ENCODE measurements at places on chromosomes 16 and 17.
A peak's percentile ranks its signal among the peaks of the same experiment; 100 is the strongest.

- no peak for DNase-seq
These were observed 10.4 kb upstream of the HOXB13 start for GRCh38 chr17:48738803-48739526.

DNA sequence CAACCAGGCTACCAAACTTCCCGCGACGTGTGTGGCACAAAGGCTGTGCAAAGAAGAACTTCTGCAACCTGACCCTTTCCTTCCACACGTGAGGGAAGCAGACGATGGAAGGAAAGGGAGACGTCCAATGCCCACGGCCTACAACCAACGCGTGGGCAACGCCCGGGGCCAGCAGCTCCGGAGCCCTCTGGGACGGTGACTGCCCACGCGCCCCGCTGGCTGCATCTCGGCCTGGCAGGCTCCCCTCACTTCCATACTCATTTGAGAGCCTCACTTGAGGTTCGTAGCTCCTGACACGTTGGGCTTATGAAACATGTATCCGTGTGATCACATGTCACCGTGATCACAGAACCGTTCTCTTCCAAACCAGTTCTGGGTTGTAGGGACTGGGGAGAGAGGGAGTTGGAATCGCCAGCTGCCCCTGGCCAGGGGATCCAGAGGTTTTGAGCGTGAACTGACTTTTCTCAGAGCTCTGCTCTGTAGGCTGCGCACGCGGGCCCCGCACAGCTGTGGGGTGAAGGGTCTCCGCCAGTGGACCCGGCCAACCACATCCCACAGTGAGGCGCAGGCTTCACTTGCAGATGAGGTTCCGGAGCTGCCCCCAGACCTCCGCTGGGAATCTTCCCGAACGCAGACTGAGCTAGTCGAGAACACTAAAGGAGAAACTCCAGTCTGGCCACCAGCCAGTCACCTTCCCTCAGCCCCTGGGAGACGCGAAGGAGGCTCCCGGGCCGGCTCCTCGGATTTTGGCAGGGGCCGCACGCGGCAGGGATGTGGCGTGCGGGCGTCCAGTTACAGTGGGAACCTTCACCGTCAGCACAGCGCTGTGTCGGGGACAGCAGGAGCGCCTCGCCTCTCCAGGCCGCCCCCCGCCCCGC, 1.0 kb downstream of the LMF1 start:
- no peak for DNase-seq

DNA sequence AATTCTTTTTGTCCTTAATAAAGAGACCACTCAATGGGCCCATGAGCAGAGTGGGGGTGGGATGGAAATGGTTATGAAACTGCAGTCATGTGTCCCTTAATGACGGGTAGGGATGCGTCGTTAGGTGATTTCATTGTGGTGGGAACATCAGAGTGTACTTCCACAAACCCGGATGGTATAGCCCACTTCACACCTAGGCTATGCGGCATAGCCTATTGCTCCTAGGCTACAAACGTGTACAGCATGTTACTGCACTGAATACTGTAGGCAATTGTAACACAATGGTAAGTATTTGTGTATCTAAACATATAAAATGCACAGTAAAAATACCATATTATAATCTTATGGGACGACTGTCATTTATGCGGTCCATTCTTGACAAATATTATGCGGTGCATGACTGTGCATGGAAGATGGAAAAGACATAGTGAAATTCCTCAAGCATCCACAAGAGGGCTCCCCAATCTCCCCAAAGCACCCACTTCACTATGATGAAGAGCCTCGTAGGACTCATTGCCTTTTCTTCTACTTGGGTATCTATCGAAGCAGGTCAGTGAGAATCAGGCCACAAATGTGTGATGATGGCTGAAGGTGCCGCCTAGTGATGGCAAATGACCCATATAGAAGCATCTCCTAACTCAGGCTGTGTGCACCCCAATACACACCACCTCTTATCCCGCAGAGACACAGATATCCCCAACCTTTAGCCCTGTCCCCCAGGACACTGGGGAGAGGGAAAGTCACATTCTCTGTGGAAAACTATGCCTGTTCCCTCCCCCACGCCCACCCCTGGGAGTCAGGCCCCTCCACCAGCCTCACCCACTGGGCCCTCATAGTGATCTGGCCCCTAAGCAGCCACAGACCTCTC, 43.5 kb downstream of the TBX21 start:
- no peak for DNase-seq

DNA sequence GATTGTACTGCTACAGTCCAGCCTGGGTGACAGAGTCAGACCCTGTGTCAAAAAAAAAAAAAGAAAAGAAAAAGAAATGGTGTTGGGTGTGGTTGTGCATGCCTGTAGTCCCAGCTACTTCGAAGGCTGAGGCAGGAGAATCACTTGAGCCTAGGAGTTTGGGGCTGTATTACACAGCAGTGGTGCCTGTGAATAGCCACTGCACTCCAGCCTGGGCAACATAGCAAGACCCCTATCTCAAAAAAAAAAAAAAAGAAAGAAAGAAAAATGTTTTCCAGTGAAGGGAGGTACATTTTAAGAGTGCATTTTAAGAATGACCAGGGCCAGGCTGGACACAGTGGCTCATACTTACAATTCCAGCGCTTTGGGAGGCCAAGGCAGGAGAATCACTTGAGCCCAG, 6.3 kb downstream of the ARL2BP start:
- no peak for DNase-seq

GRCh38 chr16:14186007-14186794, 115.1 kb downstream of the MRTFB start:
- no peak for DNase-seq

DNA sequence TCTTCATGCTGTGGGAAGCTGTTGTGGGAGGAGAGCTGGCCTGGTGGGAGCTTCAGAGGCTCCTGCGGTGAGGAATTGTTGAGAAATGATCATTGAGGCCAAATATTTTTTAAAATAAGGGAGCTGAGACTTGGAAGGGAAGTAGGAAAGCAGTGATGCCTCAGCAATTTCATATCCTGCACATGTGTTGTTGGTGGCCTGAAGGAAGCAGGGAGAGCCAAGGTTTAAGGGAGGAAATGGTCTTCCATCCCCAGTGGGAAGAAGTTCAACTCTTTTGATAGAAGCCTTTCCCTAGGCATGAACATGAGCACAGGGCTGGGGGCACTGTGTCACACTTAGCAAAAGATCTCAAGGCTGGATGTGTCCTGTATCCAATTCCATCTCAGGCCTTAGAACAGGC, at the start of gene CCL14:
Gene CCL14 (minus strand): TSS at position 87 of the 400 bp plus-strand sequence. CDS start 80 bp downstream, at position 7.
- DNase-seq, result no peak

GRCh38 chr17:69179227-69179952, 37.7 kb upstream of the ABCA6 start:
- no peak for DNase-seq

- DNase-seq, result no peak
These were observed 412 bp upstream of the ADGRG3 start for GRCh38 chr16:57667526-57668262.

- DNase-seq, result no peak
These were observed 25.6 kb downstream of the RNF135 start for GRCh38 chr17:30996486-30996885.

GRCh38 chr16:80447241-80447640, 93.6 kb upstream of the DYNLRB2 start:
- no peak for DNase-seq

GRCh38 chr16:78623796-78624195, 524.3 kb downstream of the WWOX start:
- no peak for DNase-seq

GRCh38 chr17:79625706-79626105, 14.9 kb upstream of the RBFOX3 start:
- no peak for DNase-seq

DNA sequence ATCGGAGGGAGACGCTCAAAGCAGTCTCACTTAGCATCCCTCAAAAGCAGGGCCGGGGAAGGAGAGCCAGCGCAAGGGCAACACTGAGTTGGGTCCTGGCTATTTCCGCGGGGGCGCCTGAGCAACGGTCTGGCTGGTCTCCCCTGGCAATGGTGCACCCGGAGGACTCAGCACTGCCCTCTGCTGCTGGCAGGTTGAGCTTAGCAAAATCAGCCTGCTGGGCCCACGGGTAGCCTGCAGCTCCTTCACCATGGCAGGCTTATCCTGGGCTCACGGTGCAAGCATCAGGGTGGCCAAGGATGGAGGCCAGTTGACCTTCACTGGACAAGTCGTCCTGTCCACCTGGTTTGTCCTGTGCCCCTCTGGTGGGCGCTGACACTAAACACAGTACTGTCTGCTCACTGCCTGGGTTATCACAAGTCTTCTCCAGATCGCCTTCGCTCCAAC, 14.4 kb upstream of the ALDH3A1 start:
- no peak for DNase-seq

DNA sequence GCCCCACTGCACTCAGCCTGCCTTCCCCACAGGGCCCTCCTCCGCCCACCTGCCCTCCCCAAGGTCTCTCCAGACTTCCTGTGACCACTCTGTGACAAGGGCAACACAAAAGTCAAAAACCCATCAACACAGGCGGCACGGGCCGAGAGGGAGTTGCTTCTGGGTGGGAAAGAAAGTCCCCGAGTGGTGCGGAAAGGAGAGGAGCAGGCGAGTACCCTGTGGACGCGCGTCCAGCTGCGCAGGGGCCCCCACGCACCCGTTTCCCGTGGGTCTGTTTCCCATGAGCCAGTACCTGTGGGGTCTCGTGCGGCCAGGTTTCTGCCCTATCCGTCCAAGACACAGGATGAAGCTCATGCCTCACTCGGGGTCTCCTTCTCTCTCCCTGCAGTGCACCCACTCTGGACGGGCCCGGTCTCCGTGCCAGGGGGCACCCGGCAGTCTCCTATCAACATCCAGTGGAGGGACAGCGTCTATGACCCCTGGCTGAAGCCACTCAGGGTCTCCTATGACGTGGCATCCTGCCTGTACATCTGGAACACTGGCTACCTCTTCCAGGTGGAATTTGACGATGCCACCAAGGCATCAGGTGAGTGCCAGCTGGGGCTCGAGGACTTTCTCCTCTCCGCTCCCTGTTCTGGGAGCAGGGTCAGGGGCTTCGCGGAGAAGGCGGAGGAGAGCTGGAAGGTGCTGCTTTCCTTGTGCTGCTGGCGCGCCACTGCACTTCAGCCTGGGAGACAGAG, 12.2 kb downstream of the CD2BP2 start:
- no peak for DNase-seq

DNA sequence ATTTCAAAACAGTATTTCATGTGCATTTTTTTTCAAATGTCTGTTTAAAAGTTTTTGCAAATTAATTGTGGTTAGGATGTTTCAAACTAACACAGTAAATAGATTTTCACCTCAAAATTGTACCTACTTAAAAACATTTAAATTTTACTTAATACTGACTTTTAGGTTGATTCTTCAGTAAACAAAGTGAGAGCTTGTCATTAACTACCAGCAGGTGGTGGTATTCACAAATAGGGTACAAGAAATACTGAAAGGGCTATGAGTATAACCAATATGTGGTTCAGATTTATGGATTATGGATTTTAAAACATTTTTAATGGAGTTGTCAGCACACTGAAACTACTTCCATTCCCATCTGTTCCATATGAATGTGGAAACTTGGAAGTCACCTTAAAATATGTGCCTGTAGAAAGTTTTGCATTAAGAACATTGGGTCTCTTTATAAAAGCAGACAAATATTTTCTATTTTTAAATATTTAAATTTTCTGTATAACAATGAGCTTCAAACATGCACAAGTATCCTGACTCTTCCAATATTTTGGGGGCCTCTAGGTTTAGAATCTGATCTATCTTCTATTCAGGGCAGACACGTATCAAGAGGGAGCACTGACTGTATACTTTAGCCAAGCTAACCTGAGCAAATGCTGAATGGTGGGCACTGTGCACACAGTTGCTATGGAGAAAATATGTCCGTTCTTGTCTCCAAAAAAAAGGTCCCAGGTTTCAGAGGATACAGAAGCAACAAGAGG, 155.6 kb downstream of the SNX11 start:
- no peak for DNase-seq

- DNase-seq, result no peak
These were observed 8.5 kb upstream of the SIAH1 start for GRCh38 chr16:48393485-48394354.

- no peak for DNase-seq
These were observed 8.5 kb downstream of the ZNF469 start for GRCh38 chr16:88391144-88391850.

GRCh38 chr16:84419730-84420129, 51.4 kb downstream of the ATP2C2 start:
- DNase-seq, result no peak

GRCh38 chr16:79265196-79265595, 335.3 kb downstream of the MAF start:
- no peak for DNase-seq

- peak; percentile 57 for DNase-seq
These were observed at the start of gene TRAF7 for GRCh38 chr16:2155091-2155950. TRAF7 (plus strand) TSS chr16:2155782; CDS start chr16:2163921, 8,139 bp downstream.

DNA sequence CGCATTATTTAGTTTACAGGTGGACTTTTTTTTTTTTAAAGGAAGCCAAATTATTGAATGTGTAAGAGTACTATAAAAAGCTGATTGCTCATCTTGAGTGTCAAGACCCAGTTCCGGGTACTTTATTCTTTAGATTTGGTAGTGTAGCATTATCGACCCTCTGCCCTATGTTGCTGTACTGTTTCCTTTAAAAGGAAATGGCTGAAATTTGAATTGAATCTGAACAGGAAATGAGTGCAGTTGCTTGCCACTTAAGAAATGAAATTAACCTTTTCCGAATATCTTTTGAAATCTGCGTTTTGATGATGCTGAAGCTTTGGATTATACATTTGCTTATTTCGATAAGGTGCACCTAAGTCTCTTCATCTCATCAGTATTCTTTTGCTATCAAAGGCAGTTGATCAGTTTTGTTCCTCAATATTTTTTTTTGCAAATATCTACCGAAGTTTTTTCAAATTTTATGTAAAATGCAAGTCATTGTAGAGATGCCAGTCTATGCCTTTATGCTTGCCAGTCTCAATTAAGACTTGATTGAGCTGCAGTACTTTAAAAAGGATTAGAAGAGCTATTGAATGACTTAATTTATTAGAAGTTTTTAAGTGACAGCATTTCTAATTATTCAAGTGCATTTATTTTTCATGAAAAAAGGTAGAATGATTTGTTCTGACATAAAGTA, 1.8 kb downstream of the GGNBP2 start:
- no peak for DNase-seq

DNA sequence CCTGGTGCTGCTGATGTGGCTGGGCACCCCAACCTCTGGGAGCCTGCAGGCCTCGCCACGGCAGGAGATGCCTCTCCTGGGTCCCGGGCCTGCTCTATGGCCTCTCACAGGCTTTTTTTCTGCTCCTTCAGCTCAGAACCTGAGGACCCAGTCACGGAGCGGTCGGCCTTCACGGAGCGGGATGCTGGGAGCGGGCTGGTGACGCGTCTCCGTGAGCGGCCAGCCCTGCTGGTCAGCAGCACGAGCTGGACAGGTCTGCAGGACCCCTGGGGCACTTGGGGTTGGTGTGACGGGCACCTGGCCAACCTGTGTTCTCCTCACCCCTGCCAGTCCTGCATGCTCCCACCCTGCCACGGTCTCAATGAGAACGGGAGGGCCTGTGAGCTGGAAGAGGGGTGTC, 7.0 kb downstream of the ALG1 start:
- no peak for DNase-seq

- DNase-seq, result no peak
These were observed 90.3 kb downstream of the YPEL2 start for GRCh38 chr17:59421722-59422121.

- DNase-seq, result no peak
These were observed 2.1 kb upstream of the GNA13 start for GRCh38 chr17:65058593-65058992.
